Fibroblast of upper back skin (primary cell): ENCODE measurements at places on chromosomes 1 and 21.

- DNase-seq, result no peak
These were observed 46.5 kb downstream of the SAMD13 start for GRCh38 chr1:84347932-84348555.

DNA sequence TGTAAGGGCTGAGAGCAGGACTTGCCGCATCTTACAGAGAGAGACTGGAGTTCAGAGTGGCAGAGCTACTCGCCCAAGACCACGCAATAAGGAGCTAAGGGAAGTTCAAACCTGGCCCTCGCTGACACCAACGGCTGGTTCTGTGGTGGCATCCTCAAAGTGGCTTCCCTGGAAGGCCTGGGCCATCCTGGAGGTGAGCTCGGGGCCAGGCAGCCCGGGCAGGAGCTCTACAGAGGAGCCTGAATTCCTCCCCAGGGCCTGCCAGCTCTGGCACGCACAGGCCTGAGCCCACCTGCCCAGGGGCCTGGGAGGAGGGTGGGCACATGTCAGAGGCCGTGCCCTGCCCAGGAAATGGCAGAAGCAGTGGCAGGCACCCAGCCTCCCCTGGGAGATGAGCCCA is 68.6 kb downstream of the MEGF6 start:
- no peak for DNase-seq

GRCh38 chr1:213720032-213720431 is 267.7 kb upstream of the PROX1 start:
- DNase-seq, result no peak

DNA sequence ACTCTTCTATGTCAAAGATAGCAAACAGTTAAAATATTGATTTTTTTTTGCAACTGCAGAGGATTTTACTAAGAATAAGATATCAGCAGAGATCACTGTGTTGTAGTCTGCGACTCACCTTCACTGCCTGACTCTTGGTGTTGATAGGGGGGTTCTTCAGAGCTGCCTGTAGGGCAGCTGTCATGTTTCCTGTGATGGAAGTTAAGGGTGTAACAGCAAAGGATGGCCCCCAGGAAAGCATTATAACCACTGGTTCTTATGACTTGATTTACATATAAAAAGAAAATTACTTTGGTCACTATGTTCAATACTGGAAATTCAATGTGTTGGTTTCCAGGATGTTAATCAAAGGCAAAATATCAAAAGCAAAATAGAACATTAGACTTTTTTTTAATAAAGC is 2.6 kb downstream of the ARPC5 start:
- no peak for DNase-seq

DNA sequence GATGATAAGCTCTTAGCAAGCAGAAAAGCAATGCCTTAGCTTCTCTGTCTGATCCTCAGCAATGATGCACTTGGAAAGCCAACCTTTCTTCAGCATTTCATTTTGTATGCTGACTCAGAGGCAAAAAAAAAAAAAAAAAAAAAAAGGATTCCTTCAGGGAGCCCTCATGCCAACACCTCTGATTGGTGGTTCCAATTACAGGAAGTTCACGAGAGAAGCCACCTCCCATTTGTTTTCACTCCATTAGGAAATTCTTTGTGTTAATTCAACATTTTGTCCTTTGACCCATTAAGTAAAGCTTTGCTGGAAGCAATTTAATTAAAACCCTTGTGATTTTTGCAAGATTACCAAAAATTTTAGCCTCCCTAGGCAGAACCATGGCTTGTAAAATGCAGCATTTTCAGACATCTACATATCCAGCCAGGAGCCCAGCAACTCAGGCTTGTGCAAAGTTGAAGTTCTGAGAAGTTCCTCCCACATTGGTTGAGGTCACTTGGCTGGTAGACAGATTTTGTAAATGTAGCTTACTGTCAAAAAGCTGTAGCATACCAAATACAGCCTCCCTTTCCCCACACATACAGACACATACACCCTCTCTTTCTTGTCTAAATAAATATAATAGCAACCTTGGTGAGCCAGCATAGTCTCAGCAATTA is 27.1 kb upstream of the VTCN1 start:
- peak; percentile 12 for DNase-seq

- no peak for DNase-seq
These were observed 515 bp downstream of the MAN1C1 start for GRCh38 chr1:25616987-25617624.
